Fibroblast of villous mesenchyme (primary cell): ENCODE measurements at places on chromosomes 13 and 19. TPM values are rescaled to one million over a fixed set of nuclear protein-coding genes. Genes with fewer than 3 reads are reported as not detected.
A peak's percentile ranks its signal among the peaks of the same experiment; 100 is the strongest.

GRCh38 chr19:29855087-29855486 is 43.3 kb downstream of the CCNE1 start:
- DNase-seq: no peak

Gene KLK1
- not detected in 2 replicates for total RNA-seq

DNA sequence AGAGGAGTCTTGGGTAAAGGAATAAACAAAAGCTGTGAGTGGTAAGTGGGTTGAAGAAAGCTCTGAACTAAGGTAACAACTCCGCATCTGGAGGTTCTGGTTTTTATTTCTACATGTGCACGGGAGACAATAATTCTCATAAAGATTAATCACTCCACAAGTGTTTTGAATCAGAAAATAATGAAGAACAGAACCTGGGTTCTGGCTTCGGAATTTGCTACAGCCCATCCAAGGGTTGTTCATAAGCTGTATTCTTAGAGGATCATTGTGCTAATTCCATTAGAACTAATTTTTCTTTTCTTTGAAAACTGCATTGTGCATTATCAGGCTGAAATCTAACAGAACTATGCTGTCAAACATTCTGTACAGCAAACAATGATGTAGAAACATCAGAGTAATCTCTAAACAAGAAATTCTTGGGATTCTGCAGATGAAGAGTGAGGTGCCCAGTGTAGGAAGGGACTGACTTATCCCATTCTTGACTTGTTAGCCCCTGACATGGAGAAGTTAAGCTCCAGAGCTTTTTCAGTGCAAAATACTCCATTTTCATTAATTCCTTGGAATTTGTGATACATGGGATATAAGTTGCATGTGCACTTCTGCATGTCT is 368.2 kb downstream of the COG6 start:
- peak; percentile 29 for DNase-seq

- peak; percentile 33 for DNase-seq
These were observed 49.5 kb downstream of the RFX2 start for GRCh38 chr19:6060600-6061375.

DNA sequence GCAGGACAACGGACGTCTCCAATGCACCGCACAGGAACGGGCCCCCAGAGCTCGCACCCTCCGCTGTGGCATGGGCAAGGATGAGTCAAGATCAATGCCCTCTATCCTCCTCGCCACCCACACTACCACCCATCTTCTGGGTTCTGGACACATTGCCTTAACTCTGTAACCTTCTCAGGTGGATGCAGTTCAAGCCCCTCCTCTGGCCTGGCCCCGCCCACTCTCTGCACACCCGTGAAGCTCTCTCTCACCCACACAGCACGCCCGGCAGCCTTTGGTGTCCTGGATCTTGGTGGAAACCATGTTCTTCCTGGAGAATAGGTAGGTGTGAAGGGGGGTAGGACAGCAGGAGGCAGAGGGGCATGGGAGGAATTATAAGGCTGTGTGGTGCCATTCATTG is 20.7 kb downstream of the MAP4K1 start:
- DNase-seq: no peak

Gene INSL3
- not detected in 2 replicates for total RNA-seq

DNA sequence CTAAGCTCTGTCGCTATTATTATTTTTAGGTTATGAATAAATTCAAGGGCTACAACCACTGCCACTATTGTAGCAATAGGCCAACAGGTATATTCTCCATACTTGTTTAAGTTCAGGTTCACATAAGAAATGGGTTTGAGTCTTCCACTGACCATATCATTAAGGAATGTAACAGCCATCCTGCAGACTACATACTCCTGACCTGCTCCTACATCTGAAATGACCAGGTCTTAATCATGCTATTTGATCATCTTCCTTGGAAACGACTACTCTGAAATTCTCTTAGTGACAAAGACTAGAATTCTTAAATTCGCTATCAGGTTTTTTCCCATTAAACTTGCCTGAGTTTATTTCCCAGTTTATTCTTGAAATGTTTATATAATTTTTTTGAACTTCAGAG is 66.8 kb downstream of the IPO5 start:
- DNase-seq: no peak

GRCh38 chr13:113628291-113629270 is 29.4 kb downstream of the ATP4B start:
- DNase-seq: no peak

DNA sequence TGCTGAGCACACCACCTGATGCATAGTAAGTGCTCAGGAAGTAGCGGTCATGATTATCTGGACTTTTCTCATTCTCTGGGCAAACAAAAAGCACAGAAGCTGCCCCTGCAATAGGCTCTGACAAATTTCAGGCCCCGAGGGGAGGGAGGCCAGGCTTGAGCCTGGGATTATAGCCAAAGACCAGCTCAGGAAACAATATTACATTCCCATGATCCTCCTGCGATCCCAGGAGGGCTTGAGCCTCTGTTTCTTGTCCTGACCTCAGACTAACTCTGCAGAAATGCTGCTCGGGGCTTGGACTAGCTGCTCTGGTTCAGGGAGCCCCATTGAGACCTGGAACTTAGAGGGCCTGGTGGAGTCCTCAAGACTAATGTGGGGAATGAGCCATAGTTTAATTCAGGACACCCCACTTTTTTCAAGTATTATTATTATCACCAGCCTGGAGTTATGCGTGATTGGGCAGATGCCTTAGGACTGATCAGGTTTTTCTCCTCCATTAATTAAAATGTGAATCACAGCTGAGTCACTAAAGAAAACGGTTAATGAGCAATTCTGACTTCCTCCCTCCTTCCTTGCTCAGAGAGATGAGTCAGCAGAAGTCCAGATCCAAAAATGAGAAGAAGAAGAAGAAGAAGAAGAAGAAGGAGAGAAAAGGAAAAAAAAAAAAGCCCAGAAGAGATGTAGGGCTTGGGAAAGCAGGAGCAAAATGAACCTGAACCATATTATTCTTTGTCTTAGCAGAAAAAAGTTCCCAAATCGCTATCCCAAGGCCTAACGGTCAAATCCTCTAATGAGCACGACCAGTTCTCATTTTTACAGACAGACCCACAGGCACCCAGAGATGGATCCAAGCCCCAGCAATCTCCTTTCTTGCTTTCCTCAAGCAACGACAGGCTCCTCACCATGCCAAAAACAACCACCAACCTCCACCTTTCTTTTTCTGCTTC is 107.2 kb downstream of the CACNA1A start:
- DNase-seq: peak; percentile 53

Gene FARP1
- total RNA-seq: 110 and 125 TPM in 2 replicates

Gene LRRC8E
- total RNA-seq: 6.0 and 7.4 TPM in 2 replicates

Gene ZNF577
- 3.5 and 4.2 TPM in 2 replicates for total RNA-seq

GRCh38 chr19:40717880-40718773 is 1.2 kb downstream of the ITPKC start:
- DNase-seq: peak; percentile 47

DNA sequence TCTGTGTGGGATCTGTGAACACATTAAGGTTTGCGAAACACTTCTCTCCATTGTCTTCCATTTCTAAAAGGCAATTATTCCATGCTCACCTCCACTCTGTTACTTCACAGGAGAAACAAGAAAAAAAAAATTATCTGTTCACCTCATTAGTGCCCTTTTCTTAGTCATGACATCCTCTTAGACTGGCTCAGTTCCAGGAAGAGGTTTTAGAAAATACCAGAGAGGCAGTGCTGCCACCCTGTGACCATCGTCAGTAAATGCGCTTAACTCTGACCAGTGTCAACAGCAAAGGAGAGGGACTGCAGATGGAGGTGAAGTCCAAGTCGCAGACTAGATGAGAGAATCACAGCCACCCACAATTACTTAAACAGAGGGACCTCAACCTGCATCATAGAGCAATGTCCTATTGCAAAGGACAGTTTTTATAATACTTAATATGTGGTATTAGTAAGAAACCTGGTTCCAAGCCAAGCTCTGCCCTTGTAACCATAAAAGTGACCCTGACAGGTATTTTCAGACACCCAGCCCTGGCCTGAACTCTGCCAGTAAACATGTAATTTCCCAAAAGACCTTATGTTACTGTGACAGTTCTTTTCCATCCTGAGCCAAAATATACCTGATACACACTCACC is 19.4 kb downstream of the CEACAM21 start:
- DNase-seq: peak; percentile 78

- DNase-seq: no peak
These were observed 119.5 kb downstream of the EFNB2 start for GRCh38 chr13:106415971-106416370.

- DNase-seq: peak; percentile 12
These were observed 43.2 kb upstream of the ERICH6B start for GRCh38 chr13:45658586-45659235.

- DNase-seq: peak; percentile 98
These were observed 85.7 kb downstream of the NUFIP1 start for GRCh38 chr13:44903574-44903985.

- peak; percentile 37 for DNase-seq
These were observed 13.2 kb upstream of the ASF1B start for GRCh38 chr19:14149509-14149994.

Gene TNFSF9
- 0.32 TPM in 1 of 2 replicates, not detected in the other for total RNA-seq

GRCh38 chr19:33292595-33293254 is 9.6 kb downstream of the CEBPA start:
- DNase-seq: peak; percentile 68

- DNase-seq: no peak
These were observed 7.0 kb upstream of the ZNF69 start for GRCh38 chr19:11880598-11880997.

DNA sequence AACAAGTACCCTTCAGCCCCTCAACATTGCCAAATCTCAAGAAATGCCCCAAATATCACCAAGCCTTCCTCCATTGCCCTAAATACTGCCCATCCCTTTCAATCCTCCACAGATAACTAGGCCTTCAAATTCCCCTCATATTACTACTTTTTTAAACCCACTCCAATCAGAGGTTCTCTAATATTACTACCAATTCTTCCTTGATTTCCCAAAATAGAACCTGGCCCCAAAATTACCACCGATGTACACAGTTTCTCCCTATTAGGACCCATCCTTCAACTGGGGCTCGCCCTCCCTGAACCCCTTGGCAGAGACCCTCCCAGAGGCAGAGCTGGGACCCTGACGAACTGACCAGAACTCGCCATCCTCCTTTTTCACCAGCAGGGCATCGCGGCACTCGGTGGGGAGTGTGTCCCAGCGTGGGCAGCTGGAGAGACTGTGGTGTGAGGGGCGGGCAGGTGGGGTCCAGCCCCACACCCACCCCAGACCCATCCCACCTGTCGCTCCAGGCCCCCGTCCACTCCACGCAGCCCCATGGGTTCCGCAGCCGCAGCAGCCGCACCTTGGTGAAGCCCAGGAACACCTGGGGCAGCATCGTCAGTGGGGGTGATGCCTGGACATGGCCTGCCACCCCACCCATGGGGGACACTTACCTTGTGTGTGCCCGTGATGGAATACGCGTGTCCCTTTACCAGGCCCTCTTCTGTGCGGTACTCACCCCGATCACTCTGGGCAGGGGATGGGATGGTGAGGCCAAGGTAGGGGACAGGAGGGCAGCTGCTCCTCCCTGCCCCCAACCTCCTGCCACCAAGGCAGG is 6.1 kb downstream of the CAPN12 start:
- DNase-seq: no peak

GRCh38 chr13:75226092-75226491 is 255.9 kb downstream of the TBC1D4 start:
- no peak for DNase-seq

DNA sequence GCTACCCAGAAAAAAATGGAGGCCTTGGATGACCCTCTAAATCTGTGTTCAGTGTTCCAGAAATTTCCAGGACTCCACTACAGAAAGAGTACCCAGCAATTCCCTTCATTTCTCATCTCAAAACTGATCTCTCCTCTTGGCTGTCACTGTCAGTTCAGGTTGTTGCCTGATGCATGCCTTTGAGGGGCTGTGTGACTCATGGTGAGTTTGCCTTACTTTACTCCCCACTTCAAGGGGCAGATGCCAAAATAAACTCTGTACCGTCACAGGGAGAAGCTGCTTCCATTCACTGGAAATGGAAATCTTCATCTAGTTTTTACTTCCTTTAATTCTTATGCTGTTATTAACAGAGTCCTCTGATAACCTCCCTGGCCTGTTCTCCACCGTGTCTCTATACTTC is 1075.0 kb downstream of the DIAPH3 start:
- DNase-seq: peak; percentile 1

- peak; percentile 70 for DNase-seq
These were observed 44.4 kb upstream of the WDFY2 start for GRCh38 chr13:51539887-51540286.

DNA sequence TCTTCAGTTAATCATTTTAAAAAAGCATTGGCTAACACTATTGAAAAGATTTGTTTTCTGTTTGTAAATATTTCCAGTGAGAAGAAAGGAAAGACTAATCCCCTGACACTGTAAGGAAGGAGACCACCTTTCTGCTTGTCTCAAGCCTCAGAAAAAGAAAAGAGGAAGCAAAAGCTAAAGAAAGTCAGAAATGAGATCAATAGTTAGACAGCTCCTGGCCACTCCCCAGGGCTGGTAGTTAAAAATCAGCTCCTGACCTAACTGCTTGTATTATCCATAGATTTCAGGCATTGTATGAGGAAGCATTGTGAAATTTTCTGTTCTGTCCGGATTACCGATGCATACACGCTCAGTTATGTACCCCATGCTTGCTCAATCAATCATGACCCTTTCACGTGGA is 76.6 kb downstream of the ZNF486 start:
- DNase-seq: no peak

DNA sequence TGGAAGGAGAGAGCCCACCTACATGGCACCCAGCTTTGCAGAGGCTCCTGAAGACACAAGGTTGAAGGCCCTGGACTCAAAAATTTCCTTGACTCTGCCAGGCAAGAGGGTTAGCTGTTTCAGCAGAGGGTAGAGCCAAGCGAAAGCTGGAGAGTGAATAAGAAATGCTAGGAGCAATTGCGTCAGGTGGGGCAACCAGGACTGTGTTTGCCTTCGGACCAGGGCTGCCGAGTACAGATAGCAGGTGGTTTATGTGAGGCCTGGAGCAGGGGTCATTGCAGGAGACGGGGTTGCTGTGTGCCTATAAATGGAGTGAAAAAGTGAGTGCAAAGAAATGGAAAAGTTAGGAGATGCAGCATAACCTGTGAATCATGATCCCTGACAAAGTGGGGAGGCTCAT is 59.1 kb downstream of the IRS2 start:
- no peak for DNase-seq
